ENCODE measurements at places on chromosomes 1 and 21.

DNA sequence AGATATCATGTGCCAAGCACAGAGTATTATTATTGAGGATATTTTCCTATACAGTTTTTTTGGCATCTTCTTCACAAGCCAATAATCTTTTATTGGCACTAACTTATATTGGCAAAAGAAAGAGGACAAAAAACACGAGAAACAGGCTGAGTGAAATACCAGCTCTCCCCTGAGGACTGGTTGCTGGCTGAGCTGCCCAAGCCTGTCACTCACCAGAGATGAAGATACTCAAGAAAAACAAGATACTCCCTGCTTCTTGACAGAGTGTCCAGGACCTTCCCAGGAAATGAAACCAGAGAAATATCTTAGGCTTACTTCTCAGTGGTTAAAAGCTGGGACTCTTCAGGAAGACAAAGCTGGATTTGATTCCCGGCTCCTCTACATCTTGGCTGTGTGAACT is 35.9 kb upstream of the ATP1B1 start:
- DNase-seq = no peak

DNA sequence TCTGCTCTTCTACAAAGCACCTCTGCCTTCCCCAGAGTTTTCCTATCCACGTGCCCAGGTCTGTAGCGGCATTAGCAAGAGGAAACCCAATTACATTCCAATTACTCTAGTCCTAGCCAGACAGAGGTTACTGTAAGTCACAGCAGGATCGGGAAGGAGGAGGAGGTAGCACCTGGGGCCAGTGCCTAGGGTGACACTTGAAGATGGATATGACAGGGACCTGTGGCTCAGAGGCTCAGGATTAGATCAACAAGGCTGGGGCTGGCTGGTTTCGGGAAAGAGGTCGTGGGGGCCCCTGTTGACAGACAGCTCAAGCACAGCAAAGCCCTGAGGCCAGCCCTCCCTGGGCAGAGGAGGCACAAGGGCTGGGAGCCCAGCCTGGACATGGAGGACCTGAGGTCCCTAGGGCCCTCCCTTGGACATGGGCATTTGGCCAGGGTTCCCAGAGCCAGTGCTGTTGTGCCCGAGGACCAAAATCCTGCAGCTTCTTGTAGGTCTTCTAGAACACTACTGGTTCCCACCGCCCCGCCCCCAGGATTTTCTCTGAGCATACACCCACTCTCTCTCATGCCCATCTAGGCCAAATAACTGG is 3.0 kb upstream of the HCRTR1 start:
- no peak for DNase-seq

DNA sequence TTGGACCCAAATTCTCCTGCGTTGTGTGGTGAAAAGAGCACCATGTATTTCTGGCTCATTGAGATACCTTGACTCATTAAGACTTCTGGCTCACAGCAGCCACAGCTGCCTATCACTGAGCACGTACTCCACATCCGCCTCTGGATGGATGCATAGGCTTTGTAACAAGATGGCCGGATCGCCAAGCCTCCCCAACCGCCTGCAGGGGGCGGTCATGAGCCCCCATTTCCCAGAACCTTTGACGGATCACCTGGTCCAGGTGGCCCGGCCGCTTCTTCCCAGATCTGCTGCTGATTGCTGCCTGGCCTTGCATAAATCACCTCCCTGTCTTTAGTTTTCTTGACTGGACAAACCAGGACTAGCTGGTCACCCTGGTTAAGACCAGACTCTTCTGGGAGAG is 156.5 kb upstream of the KLHDC7A start:
- DNase-seq = no peak

- DNase-seq = no peak
Measured at GRCh38 chr1:55153031-55153430, 62.1 kb downstream of the USP24 start.

DNA sequence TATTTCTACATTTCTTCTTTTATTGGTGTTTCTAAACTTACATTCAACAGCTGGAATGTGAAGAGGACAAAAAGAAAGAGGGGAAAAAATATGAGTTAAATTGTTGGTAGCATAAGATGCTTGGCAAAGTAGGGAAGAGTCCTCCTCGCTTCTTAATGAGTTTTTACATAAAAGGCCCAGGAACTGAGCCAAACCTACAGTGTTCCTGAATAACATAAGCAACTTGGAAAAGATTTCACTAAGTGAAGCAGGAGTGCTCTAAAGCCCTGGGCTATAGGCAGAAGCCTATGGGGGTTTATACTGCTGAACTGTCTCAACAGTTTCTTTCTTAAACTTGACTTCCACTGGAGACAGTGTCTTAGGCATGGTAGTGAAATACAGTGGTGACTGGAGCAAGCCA is 115.0 kb upstream of the USP25 start:
- DNase-seq = no peak

DNA sequence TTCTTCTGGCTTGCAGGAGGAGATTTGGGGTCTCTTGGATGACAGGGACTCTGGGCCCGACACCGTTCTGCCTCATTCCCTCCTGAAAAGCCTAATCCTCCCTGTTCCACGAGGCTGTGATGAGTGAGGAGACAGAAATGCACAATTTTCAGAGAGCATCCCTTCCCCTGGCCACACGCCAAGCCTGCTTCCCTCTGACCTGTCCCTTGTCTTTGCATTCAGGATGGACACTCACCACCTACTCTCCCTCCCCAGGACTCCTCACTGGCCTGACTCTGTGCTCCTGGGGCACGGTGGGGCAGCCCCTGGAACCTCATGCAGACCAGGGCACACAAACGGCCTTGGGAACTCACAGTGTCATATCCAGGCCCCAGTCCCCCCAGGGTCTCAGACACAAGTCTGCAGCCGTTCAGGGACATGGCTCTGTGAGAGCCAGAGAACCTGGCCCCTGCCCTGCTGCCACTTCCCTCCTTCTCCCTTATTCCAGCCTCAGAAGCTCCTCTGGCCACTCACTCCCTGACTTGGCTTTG is 3.5 kb upstream of the PRAMEF12 start:
- no peak for DNase-seq

- DNase-seq = peak; percentile 57
Measured at GRCh38 chr21:20875742-20876141, 122.5 kb upstream of the NCAM2 start.

GRCh38 chr1:66210635-66211244 is 323.2 kb upstream of the SGIP1 start:
- no peak for DNase-seq

DNA sequence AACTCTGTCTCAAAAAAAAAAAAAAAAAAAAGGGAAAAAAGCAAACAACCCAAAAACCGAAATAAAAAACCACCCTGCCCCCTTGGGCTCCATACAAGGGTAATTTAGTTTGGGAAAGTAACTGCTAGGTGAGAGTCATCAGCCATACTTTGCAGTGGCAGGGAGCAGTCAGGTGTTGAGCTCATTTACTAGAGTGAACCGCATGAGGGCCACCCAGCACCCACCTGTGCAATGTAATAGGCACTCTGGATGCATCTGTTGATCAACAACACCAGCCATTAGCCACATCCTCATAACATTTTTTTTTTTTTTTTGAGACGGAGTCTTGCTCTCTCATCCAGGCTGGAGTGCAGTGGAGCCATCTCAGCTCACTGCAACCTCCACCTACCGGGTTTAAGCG is 9.1 kb downstream of the INAVA start:
- no peak for DNase-seq

DNA sequence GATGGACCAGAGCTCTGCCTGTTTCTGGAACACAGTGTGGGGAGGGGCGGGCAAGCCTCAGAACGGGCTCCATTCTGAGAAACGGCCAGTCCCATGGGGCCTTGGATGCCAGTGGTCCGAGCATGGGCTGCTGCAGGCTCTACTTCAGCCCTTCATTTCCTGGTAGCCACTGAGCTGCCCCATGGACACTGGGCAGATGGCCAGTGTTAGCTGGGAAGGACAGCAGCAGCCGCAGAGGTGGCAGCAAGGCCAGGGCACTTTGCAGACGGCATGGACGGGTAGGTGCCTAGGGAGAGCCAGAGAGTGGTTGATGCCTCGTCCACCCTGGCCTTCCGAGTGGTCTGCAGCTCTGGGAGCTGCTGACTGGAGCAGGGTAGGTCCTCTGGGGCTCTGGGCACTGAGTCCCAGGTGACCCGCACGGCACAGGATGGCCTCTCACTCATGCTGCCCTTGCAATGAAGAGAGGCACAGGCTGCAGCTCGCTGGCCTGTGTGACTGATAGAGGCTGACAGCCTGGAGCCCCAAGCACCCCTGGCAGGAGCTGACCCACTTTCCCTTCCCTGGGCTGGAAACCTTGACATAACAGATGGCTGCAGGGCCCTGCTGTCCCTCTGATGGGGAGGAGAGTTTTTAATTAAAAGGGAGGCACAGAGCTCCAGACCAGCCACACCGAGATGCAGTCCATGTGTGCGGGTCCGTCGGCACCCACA is 87.7 kb upstream of the COL6A1 start:
- no peak for DNase-seq

GRCh38 chr1:117698398-117699160 is 92.7 kb downstream of the TENT5C start:
- no peak for DNase-seq

DNA sequence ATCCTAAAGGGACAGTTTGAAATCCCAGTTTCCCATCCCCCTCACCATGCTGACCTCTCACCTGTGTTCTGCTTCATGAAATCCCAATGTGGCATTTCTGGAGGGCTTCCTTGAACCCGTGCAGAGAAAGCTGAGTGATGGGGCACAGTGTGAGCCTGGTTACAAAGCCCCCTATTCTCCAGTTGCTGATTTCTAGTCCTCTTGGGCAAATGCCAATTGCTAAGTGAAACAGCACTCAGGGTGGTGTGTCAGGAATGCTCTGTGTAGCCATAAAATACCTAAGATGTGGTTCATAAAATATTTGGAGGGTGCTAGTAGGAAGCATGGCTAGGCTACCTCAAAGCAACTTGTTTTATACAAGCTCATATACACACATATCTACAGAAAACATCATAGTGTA is 32.0 kb downstream of the SUSD4 start:
- DNase-seq = no peak

DNA sequence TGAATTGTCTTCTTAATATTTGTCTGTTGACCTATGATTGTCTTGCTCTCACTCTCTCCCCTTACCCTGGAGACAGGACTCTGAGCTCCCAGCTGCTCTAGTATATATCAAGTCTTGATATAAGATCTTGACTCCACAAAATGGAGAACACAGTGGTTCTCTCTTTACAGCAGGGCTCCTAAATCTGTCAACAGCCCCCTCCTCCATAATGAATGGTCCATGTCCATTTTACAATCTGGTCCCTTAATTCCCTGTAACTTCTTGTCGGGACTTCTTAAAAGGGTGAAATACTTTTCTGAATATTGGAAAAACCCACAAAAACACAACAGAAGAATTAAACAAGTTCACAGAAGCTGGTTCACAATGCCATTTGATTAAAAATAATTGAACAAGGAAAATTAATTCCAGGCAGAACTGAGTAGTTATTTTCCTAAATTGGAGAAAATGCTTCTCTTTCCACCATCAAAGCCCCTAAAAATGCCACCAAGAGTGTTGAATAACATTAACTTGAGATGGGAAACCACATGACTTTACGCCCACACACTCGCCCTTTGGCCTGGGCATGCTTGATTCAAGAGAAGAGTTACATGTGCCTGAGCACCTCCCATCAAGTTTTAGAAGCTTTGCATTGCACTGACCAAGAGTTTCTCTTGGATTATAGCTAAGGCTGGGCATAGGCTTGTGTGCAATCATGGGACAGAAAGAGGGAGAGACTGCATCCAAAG is 109.8 kb downstream of the TOMM20 start:
- DNase-seq = no peak

DNA sequence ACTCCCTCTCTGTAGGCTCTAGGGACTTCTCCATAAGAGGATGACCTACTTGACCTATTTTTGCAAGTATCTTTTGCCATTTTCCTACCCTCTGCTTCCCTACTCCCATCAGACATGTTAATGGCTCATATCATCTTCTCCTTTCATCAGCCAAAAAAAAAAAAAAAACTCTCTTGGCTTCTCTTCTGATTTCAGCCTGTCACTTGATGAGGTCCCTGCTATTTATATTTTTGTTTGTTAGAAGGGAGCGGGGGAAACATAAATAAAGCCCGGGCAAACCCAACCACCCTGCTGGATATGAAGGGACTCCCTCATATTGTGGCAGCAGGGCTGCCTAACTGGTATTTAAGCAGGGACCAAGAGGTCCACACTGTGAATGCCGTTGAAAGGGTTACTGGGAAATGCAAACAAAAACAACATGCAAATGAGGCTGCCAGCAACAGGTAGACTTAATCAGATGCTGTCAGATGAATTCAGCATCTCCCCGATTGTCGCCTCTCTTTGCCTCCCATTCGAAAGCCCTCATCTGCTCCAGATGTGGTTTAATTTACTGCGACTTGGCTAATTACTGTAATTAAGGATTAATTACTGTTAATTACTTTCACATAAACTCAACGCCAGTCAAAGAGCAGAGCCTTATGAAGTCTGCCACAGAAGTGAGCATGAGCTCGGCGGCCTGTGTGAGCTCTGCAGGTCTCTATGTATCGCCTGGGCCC is 172.3 kb downstream of the PBX1 start:
- DNase-seq = no peak

GRCh38 chr1:36729716-36730510 is 247.2 kb upstream of the CSF3R start:
- DNase-seq = no peak

GRCh38 chr1:1237874-1238701 is 6.1 kb downstream of the B3GALT6 start:
- DNase-seq = no peak

DNA sequence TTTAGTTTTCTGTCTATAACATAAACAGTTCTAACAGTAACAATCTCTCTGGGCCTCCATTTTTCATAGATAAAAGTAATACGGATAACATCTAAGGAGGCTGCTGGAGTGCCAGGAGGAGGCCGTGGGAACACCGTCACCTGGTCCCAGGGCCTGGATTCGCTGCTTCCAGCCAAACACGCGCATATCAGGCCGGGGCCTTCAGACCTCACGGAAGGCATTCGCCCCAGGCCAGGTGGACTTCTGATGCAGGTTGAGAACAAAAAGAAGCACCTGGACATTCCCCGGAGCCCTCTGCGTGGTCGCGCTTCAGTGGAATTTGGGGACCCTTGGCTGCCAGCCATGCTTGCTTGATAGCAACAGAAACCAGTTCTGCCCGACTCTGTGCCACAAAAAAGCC is 113.1 kb upstream of the GUCA2B start:
- no peak for DNase-seq

- DNase-seq = no peak
Measured at GRCh38 chr1:152186556-152187285, 27.7 kb upstream of the RPTN start.

DNA sequence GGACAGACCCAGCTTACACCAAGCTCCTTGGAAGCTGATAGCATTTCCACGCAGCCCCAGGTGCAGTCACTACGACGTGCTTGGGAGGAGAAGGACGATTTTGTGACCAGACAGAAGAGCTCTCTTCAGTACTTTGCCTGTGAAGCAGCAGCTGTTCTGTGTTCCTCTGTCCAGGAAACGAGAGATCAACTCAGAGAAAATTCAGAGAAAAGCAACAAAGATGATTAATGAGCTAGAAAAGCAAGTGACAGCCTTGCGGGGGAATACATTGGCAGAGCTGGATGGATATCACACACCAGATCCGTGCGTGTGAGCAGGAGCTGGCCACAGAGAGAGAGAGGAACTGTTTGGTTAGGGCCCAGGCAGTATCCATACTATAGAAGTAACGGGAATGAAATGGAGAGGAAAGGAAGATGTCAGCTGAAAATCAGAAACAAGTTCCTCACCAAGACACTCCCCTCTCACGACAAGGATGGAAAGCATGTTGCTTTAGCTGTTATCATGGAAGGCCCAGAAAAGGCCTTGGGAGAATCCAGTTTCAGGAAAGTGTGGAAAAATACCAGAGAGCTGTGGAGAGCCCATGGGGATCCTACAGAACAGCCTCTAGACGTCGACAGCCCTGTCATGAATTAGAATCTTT is 106.2 kb downstream of the TOMM20 start:
- DNase-seq = no peak

GRCh38 chr1:221227872-221228337 is 348.7 kb downstream of the HLX start:
- no peak for DNase-seq

Measured in NCI-H1092 treated with DMSO at 0.1 percent for 48 hours (cell line).